ENCODE measurements at places on chromosomes 5 and 9.

- no peak for DNase-seq
Measured at GRCh38 chr5:139660105-139660922, 12.2 kb downstream of the CXXC5 start.

DNA sequence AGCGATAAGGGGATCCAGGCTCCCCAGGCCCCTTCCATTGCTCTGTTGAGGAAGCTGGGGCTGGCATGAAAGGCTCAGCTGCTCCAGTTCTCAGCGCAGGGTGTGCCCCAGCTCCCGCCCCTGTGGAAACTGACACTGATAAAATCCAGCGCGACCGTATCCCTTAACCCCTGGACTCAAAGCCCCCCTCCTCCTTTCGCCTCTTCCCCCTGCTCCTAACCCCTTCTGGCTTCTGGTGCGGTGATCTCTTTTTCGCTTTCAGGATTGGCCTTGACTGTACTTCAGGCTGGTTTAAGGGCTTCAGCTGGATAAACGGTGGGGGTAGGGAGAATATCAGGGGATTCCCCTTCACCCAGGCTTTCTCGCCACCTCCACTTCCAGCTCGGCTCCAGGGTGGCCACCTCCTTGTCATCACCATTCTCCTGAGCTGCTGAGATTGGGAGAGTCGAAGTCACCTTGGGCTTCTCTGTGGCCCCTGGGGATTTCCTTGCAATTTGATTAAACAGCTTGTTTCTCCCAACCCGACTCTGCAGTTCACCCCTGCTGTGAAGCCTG lies 843 bp downstream of the BSPRY start:
- DNase-seq, result no peak

DNA sequence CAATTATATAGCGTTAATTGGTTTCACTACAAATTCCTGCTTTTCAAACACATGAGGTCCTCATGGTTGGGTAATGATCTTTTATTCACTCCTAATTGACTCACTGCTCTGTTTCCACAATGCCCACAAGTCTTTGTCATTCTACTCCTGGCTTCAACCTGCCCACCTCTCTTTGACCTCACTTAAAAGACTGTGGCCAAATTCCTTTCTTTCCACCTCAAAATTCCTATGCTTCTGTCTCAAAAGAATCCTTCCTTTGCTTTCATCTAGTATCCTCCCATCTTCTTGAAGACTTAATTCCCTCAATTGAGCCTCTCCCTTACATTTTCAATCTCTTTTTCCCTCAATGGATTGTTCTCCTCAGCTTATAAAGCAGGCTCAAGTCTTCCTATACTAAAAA lies 4.9 kb downstream of the APBA1 start:
- no peak for DNase-seq

- no peak for DNase-seq
Measured at GRCh38 chr5:139747583-139748504, 47.8 kb upstream of the PSD2 start.

GRCh38 chr9:87655731-87656130 lies 70.2 kb upstream of the CTSL start:
- no peak for DNase-seq

- DNase-seq, result no peak
Measured at GRCh38 chr5:52895075-52895474, 94.1 kb upstream of the ITGA2 start.

- no peak for DNase-seq
Measured at GRCh38 chr9:129341987-129342348, 163.9 kb upstream of the IER5L start.

DNA sequence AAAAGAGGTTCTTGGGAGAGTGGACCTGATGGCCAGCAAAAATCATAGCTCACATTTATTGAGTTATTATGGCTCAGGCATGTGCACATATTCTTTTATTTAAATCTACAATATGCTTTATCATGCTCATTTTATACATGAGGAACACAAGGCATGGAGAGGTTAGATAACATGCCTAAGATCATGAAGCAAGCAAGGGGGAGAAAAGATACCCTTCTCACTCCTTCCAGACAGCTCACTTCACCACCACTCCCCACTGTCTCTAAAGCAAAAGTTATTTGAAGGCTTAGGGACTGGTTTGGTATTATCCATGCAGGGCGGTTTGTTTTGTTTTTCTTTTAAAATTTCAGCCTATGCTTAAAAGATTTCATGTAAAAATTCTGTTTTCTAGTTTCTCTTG lies 59.0 kb upstream of the PDE8B start:
- no peak for DNase-seq

- peak; percentile 57 for DNase-seq
Measured at GRCh38 chr5:55440188-55440646, 94.5 kb downstream of the PLPP1 start.

DNA sequence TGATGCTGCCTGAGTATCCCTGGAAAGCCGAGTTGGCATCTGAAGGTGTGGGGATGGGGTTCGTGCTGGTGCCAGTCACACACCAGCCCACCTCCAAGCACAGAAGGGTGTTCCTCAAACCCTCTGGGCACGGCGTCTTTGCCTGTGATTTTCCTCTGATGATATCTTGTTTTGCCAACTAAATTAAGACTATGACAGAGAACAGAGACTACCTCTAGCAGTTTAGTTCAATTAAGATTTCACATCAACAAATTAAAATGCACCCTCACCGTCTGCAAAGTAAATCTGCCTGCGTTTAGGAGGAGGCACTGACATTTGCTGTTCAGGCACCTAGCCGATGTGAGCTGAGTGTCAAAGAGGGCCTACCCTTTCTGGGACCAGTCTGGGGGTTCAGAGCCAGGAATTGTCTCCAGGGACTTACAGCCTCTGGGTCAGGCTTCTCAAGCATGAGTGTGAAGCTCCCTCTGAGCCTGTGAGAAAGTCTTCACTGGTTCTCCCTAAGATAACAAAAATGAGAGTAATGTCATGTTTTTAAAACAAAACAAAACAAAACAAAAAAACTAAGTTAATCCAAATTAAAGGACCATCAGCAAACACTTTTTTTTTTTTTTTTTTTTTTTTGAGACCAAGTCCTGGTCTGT lies 55.4 kb upstream of the CTNNA1 start:
- DNase-seq, result no peak

GRCh38 chr5:124156415-124156996 lies 589.9 kb downstream of the ZNF608 start:
- peak; percentile 39 for DNase-seq

GRCh38 chr9:91255327-91255726 lies 106.4 kb downstream of the AUH start:
- peak; percentile 11 for DNase-seq

DNA sequence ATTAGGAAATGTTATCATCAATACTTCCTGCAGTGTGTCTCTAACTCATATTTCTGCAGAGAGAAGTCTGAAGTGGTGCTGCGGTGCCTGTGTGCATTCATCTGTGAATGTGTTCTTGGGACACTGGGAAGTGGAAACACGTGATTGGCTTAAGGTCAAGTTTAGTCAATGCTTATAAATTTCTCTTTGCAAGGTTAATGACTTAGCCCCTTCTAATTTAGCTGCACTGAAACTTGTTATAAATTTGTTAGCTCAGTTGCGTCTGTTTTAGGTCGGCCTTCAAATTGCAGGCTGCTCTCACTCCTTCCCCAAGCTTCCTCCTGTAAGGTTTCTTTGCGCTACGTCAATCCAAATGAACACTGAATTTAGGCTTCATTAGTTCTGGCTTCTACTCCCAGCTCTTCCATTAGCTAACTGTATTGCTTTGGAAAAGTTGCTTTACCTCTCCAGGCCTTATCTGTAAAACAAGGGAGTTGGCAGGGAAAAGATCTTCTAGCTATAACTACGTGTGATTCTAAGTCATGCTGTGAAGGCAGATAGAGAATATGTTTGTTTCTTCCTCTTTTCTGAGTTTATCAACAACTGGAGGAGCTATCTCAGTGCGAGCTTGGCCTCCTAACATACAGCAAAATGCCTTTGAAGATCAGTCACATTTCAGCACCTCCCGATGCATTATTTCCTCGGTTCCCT lies 341.8 kb downstream of the NFIB start:
- DNase-seq, result no peak

GRCh38 chr5:24141046-24141445 lies 503.7 kb downstream of the CDH10 start:
- peak; percentile 1 for DNase-seq

GRCh38 chr5:143341807-143342570 lies 61.5 kb downstream of the NR3C1 start:
- peak; percentile 77 for DNase-seq

DNA sequence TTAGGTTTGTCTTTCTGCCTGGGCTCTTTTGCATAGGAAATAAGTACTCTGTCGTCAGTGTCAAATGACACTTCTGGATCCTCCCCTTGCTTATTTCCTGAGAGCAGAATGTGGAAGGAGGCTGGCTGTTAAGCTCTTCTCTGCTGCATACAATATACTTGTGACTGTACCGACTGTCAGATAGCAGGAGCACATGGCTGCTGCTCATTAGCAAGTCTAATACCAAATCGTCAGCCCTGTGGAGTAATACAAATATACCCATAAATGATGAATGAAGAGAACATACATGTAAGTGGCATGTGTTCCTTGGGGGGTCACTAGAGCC lies at the start of gene GPR151:
GPR151 (minus strand) TSS at position 40 of the 325 bp plus-strand sequence. CDS start 77 bp downstream, outside the sequence.
- DNase-seq, result peak; percentile 11

DNA sequence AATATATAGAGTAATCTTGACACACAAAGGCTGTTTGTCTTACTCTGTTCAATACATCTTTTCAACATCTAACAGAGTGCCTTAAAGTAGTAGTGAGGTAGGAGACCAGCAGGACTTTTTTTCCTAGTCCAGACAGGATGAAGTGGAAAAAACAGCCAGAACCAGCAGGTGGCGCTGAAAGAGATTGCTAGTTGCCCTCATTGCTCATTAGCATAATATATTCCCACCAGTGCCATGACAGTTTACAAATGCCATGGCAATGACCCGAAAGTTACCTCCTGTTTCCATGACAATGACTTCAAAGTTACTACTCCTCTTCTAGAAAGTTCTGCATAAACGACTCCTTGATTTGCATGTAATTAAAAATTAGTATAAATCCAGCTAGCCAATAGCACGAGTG lies 387.4 kb downstream of the ACTL7B start:
- peak; percentile 51 for DNase-seq

DNA sequence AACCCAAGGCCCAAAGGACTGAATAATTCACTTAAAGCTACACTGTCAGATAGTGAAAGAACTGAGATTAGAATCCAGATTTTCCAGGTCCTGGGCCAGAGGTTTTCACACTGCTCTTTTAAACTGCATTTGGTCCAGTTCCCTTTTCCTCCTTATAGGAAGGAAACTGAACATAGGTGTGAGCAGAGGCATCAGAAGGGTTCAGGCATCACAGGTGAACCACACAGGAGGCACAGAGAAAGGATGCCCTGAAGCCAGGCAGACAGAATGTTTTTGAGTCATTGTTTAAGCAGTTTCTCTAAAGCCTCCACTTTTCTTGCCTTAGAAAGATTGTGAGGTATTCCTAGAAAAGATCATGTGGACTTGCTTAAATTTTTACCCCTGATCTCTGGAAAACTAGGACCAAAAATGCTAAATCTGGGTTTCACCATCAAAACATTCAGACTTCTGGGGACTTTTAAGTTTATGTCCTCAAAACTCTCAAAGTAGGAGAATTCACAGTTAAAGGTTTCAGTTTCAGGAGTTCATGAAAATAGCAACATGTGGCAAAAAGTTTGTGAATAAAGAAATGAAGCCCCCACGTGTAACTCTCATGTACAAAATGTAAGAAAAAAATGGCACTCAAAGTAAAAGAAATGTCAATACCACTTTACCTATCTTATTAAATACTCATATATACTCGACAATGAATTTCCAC lies 386.1 kb downstream of the NTRK2 start:
- DNase-seq, result no peak

DNA sequence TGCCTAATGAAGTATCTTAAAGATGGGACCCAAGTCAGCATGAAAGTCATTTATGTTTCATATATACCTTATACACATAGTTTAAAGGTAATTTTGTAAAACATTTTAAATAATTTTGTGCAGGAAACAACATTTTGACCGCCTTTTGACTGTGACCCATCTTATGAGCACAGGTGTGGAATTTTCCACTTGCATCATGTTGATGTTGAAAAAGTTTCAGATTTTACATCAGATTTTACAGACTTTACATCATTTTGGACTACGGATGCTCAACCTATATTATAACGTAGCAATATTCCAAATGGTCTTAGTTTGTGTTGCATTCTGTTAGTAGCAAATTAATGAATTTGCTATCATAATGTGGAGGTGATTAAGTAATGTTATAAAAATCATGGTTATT lies 21.7 kb upstream of the FAM120AOS start:
- no peak for DNase-seq

DNA sequence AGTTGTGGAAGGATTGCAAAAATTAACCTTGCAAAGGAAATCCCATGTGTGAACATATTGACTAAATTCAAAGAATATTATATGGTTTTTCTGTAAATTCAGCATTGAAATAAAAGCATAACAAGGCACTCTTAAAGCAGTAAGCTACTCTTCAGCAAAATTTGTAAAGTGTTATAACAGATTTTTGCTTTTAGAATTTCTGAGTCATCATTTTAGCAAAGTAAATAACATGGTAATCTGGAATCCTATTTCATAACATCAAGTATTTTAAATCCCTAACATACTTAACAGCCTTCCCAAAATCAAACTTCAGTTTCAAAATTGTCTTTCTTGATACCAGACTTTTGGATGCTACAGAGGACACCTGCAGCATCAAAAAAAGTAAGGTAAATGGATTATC lies 436.0 kb upstream of the CDH9 start:
- no peak for DNase-seq

GRCh38 chr9:81538890-81539289 lies 150.5 kb downstream of the TLE1 start:
- no peak for DNase-seq

DNA sequence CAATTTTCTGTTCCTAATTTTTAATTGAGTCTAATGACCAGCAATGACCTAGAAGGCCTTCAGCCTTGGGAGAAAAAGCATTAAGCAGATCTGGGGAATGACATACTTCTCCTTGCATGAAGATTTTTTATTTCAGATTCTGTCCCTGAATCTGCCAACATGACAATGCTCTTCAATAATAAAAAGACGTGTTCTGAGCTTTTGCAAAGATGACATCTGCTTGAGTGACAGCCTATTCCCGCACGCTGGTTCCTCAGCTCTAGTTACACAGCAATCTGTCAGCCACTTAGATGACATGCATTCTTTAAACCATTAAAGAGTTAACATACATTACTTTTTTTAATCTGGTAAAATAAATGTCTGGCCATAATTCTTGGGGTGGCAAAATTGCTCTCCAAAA lies 129.3 kb upstream of the CDH6 start:
- DNase-seq, result no peak

GRCh38 chr5:61234019-61234418 lies 71.8 kb upstream of the SMIM15 start:
- DNase-seq, result no peak

GRCh38 chr9:91705386-91705785 lies 244.6 kb downstream of the ROR2 start:
- DNase-seq, result no peak

- peak; percentile 60 for DNase-seq
Measured at GRCh38 chr9:7273575-7273974, 515.8 kb downstream of the KDM4C start.

DNA sequence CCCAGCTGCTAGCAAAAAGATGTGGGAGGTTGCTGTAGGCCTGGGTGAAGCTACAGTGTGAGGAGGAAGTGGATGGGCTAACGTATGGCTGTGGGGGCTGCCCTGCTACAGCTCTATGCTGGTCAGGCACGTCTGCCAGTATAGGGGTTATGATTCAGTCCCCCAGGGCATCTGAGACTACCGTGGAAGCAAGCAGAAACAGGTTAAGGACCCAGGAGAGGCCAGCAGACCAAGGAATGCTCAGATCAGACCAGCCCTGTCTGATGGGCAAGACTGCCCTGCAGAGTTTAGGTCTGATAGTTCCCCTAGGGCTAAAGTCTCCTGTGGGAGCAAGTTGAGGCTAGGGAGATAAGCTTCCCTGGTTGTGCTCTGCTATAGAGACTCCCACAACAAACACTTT lies 416.1 kb upstream of the CTNND2 start:
- DNase-seq, result no peak
